Spinal cord (tissue), 10 donors: ENCODE measurements at places on chromosomes 3 and 15. TPM values are rescaled to one million over a fixed set of nuclear protein-coding genes. Genes with fewer than 3 reads are reported as not detected.

DNA sequence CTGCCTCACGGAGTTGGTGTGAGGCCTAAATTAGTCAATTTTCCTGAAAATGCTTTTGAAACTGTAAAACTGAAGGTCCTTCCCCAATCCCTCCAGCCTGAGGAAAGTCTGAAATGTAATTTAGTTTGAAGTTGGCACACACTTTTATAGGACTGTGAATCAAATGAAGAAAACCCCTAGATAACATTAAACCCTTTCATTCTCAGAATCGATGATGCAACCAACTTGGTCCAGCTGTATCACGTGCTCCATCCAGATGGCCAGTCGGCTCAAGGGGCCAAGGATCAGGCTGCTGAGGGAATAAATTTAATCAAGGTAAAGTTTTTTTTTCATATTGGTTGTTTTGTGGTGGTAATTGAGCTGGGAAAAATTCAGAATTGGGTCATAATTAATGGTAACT lies 11.7 kb downstream of the MRPS22 start:
- DNase-seq = no peak
- H3K36me3 ChIP-seq = peaks cover 33% of the 10 kb centered on the region
- H3K4me1 ChIP-seq = no peaks in the 10 kb centered on the region

The TARS3 gene
- total RNA-seq = 38.7 TPM

The LEKR1 gene
- total RNA-seq = 2.4 TPM

The FBXO40 gene
- 0.06 TPM for total RNA-seq

DNA sequence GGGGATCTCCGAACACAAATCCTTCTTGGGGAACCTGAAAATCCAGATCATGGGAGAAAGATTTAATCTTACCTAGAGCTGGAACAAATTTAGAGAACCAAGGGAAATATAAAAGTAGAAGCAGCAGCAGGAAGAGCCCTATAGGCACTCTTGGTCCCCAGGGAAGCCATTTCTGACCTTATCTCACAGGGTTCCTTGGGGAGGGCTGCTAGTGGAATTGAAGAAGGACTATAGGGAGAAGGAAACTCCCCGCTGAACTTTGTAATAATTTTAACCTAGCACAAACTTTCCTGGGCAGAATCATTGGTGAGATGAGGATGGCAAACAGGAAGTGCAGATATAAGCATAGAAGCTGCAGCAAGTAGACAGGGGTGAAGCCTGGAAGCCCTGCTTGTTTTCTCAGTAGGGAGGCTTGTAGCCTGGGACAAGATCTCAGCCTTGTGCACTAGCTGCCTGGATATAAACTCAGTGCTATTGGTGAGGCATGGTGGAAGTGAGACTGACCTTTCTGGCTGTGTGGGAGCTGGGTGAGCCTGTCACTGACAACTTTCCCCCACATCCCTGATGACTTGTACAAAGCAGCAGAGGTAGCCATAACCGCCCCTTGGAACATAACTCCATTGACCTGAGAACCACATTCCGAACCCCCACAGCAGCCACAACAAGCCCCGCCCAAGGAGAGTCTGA lies 343.0 kb upstream of the TGFBR2 start:
- H3K36me3 ChIP-seq = no peaks in the 10 kb centered on the region
- H3K4me1 ChIP-seq = no peaks in the 10 kb centered on the region
- H3K27ac ChIP-seq = no peak overlapping the region
- no peaks in the 10 kb centered on the region for H3K27me3 ChIP-seq
- DNase-seq = no peak

DNA sequence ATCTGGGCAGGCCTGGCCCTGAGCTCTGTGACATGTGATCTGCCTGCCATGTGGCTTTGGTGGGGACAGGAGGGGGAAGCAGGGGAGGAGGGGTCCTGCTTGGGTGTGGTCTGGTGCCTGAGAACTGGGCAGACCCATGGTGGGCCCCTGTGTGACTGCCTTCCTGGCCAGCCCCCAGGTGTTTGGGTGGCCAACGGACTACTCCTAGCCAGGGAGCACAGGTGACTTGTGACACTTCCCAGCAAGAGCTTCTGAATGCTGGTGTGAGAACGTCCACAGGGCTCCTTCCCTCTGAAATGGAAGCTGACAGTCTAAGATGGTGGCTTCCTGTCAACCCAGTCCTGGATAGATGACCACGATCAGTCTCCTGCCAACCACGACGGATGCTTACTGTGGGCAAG lies 136.1 kb upstream of the MEF2A start:
- H3K27me3 ChIP-seq = no peaks in the 10 kb centered on the region
- H3K27ac ChIP-seq = no peak overlapping the region
- no peaks in the 10 kb centered on the region for H3K36me3 ChIP-seq
- DNase-seq = no peak
- no peak overlapping the region for H3K4me3 ChIP-seq
- peaks cover 29% of the 10 kb centered on the region for H3K4me1 ChIP-seq

GRCh38 chr3:81788044-81788443 lies 26.6 kb upstream of the GBE1 start:
- no peaks in the 10 kb centered on the region for H3K27me3 ChIP-seq
- no peak overlapping the region for H3K4me3 ChIP-seq
- DNase-seq = no peak

DNA sequence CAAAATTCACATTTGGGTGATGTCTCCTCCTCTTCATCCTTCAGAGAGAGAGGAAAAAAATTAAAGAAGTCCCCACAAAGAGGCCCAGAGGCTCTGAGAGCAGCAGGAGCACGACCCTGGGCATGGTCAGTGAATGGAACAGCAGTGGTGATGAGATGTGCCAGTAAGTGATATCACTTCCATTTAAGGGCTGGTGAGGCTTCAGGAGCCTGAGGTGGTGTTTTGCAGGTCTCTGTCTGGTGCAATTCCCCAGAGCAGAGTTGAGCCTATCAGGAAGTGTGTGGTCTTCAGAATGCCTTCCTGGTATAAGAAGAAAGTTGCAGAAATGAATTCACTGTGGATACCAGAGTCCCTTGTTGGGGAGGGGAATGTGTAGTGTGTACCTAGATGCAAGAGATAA lies 21.4 kb downstream of the ERICH6 start:
- H3K27ac ChIP-seq = no peak overlapping the region
- H3K4me1 ChIP-seq = no peaks in the 10 kb centered on the region
- H3K36me3 ChIP-seq = no peaks in the 10 kb centered on the region
- H3K27me3 ChIP-seq = no peaks in the 10 kb centered on the region
- H3K4me3 ChIP-seq = no peak overlapping the region
- no peak for DNase-seq

The PRSS50 gene
- total RNA-seq = not detected

DNA sequence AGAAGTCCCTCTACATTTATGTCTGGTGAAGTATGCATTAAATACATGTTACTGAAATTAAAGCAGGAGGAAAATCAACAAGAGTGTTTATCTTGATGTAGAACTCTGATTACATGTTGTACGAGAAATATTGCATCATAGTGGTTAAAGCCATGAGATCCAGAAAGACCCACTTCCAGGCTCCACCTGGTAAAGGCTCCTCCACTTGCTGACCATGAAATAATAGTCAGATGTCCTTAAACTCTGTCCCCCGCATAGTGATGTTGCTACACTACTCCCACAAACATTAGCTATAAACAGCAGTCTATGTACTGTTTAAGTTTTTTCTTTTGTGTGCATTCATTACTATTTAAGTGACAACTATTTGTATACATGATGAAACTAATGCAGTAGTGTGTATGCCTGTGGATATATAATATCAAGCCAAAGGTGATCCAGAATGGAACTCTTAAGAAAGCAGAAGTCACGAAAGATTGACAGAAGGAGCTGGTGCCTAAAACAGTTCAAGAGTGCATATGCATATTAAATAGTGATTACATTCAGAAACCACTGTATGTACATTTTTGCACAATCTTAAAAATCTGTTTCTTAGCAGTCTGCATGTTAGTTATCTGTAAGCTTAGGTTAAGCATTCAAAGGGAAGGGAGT lies 264.4 kb upstream of the KCNMB2 start:
- H3K27me3 ChIP-seq = no peaks in the 10 kb centered on the region
- no peaks in the 10 kb centered on the region for H3K36me3 ChIP-seq
- H3K27ac ChIP-seq = no peak overlapping the region
- no peak overlapping the region for H3K4me3 ChIP-seq
- no peak for DNase-seq

DNA sequence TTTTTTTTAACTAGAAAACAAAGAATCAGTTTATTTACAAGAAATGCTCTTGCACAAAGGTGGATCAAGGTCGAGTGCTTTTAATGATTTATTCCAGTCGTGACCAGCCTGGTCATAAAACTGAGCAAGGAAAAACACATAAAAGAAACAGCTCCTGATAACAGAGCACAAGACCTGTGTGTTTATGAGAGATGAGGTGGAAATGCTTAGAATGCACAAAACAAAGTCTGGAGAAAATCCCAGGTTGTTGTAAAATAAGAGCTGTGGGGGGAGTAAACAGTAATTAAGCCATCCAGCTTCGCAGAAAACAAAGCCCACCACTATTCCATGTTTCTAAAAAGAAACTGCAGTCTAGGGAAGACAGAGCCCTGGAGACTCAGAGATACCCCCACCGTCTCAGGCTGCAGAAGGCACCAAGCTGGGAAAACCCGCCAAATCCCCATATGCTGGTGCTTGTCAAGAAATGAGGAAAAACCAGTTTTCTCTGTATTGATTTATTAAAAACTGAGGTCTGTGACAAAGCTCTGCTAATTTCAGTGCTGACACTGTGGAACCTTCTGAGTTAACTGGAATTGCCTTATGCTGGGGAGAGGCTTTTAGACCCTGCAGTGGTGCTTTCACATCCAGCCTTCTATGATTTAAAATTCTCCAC lies 139.3 kb downstream of the ADAMTS17 start:
- no peaks in the 10 kb centered on the region for H3K27me3 ChIP-seq
- peaks cover 11% of the 10 kb centered on the region for H3K4me1 ChIP-seq
- no peaks in the 10 kb centered on the region for H3K36me3 ChIP-seq
- no peak overlapping the region for H3K4me3 ChIP-seq
- no peak for DNase-seq
